Psoas muscle (tissue), 8 donors: ENCODE measurements at places on chromosomes 4 and X. TPM values are rescaled to one million over a fixed set of nuclear protein-coding genes. Genes with fewer than 3 reads are reported as not detected.

Gene RS1
- total RNA-seq: not detected

Gene MUC7
- not detected for total RNA-seq

Gene SEC24D
- total RNA-seq: 6.0 TPM

Gene ASB5
- 247 TPM for total RNA-seq

Gene TMEM271
- not detected for total RNA-seq

Gene TEC
- total RNA-seq: 0.91 TPM

Gene RWDD4
- total RNA-seq: 33.5 TPM

Gene G3BP2
- 171 TPM for total RNA-seq

DNA sequence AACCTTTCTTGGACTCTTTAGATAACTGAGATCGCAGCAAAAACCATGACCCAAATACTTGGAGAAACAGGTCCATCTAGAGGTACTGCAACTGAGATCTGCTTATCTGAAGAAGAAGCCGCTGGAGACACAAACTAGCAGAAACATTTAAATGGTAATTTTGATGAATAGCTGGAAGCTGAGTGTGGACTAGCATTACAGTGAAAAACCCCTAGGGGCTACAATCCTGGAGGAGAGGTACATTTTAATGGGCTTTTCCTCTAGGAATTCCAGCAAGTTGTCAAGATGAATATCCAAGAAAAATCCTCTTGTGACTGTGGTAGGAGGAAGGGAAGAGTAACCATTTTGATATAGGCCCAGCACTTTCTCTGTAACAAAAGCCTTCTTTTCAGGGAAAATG is 592.5 kb upstream of the GRIA3 start:
- DNase-seq: no peak

- DNase-seq: no peak
Observed at GRCh38 chr4:150131581-150132228, 53.5 kb downstream of the DCLK2 start.

DNA sequence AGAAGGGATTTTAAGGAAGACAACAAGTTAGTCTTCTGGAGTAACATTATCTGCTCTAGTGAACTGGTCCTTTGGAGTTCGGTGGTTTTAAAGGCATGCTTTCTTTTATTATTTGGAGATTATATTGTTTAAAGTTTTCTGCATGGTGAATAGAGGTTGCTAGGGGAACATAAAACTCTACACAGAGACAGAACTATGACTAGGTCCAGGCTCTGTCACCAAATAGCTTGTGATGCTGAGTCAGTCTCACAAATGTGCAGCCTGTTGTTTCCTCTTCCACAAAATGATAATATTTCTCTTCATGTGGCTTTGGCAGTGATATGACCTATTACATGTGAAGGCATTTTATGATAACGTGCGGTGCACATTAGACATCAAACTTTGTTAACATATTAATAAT is 132.6 kb downstream of the PACRGL start:
- no peak for DNase-seq

GRCh38 chr4:118825799-118826198 is 10.1 kb downstream of the SEC24D start:
- DNase-seq: no peak

DNA sequence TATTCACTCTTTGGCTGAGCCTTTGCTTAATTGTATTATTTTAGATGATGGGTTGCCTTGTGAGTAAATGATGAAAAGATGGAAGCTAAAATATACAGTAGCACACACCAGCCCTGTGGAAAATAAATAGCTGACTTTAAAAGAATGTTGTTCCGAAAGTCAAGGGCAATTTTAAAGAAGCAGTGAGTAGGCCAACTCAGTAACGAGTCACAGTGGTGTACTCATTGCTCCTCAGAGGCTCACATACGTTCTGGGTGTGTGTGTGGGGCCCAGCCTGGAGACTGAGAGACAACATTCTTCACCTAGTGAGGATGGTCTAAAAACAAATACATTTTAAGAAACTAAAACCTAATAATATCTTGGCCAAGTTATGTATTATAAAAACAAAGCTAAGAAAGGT is 640.3 kb downstream of the TRIML1 start:
- DNase-seq: no peak

- DNase-seq: peak; percentile 65
Observed at GRCh38 chr4:186726426-186727168, 2.9 kb upstream of the FAT1 start.

- DNase-seq: no peak
Observed at GRCh38 chr4:183940864-183941263, 35.8 kb downstream of the STOX2 start.
